Activated naive CD8-positive, alpha-beta T cell treated with anti-CD3 and anti-CD28 coated beads, Interleukin-2, amount 10 ng/mL, durations not matched to agents 7 days and 5 days (primary cell): ENCODE measurements at places on chromosomes 3 and 15. TPM values are rescaled to one million over a fixed set of nuclear protein-coding genes. Genes with fewer than 3 reads are reported as not detected.

Gene FETUB
- not detected for total RNA-seq

Gene COL6A5
- not detected for total RNA-seq

Gene GRM2
- total RNA-seq = 1.4 TPM

Gene ABHD17C
- 1.6 TPM for total RNA-seq

Gene KLF15
- 0.11 TPM for total RNA-seq

Gene CAMKV
- not detected for total RNA-seq

Gene TUBGCP5
- 20.4 TPM for total RNA-seq

Gene LRTM1
- not detected for total RNA-seq

Gene LHFPL4
- total RNA-seq = not detected

Gene PRR23C
- total RNA-seq = not detected

- DNase-seq = no peak
Measured at GRCh38 chr3:52973806-52974205, 72.1 kb downstream of the SFMBT1 start.

DNA sequence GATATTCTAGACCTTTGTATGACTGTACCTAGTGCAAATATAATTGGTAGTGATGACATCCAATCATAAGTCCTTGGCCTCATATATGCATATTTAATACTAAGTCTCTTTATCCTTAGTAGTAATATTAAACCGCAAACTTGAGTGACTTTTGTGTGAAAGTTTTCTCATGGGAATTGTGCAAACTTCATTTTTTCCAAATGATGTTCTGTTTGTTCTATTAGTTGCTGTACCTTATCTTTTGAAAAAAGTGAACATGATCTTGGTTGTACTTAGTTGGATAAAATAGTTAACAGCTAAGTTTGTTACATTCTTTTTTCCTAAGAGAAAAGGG, 43.2 kb downstream of the TMEM45A start:
- DNase-seq = no peak

DNA sequence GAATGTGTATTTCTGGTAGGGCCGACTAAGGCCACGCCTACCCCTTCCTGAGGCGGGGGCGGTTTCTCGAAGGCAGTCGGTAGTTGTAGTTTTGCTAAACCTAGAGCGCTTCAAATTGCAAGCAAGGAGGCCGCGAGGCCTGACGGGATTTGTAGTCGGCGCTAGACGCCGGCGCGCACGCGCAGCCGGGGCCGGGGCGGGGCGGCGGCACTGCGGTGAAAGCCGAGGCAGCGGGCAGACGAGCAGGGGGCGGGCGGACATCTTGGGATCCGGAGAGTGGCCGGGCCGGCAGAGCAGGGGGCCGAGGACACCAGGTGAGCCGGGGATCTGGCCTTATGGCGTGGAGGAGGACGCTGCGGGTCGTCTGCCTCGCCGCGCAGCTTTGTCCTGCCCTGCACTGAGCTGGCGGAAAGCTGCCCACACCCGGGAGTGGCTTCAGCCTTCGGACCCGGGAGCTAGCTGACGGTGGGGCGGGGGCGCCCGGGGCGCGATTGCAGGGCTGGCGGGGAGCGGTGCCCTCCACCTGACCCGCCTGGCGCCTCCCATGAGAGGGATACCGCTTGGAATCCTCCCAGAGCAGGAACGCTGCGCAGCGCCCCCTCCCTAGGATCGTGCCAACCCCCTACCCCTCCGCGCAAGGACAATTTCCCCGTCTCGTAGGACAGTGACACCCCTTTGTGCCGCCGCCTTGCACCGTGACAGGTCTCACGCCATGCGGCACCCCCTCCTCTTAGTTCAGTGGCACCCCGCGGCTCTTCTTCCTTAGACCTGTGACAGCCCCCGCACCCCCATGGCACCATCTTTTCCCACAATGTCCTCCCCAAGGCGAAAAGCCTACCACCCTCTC, at the start of gene AP2M1:
TSS of gene AP2M1 (plus strand) at position 210 of the 847 bp plus-strand sequence. CDS start 2,139 bp downstream, outside the sequence.
- peak; percentile 98 for DNase-seq

GRCh38 chr3:155411500-155412223, 118.2 kb upstream of the STRIT1 start:
- no peak for DNase-seq

GRCh38 chr3:155852341-155852740, 1.9 kb downstream of the SLC33A1 start:
- no peak for DNase-seq

- DNase-seq = no peak
Measured at GRCh38 chr3:177776661-177777101, 579.4 kb upstream of the TBL1XR1 start.

DNA sequence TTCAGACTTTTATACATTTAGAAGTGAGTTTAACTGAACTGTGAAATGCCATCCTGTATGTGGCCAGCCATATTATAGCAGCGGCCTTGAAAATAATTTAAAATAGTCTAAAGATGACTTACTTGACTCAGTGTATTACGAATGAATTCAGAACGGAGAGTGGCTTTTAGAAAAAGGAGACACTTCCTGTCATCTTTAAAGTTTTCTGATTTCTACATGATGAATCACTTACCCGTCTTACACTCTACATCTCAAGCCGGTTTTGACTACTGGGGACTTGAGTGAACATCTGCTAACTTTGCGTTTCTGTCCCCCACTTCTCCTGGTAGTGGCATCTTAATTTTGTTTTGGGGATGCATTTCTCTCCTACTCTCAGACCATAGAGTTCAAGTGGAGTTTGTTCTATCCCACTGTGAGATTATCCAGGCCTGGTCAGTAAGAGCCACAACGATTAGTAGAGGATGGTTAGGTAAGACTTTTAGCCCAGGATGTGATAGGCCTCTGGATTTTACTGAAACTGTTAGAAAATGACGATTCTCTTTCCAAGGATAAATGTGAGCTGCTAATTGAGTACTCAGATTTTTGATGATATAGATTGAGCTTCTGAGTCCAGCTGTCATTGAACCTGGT, 175.4 kb upstream of the CADPS start:
- DNase-seq = no peak

DNA sequence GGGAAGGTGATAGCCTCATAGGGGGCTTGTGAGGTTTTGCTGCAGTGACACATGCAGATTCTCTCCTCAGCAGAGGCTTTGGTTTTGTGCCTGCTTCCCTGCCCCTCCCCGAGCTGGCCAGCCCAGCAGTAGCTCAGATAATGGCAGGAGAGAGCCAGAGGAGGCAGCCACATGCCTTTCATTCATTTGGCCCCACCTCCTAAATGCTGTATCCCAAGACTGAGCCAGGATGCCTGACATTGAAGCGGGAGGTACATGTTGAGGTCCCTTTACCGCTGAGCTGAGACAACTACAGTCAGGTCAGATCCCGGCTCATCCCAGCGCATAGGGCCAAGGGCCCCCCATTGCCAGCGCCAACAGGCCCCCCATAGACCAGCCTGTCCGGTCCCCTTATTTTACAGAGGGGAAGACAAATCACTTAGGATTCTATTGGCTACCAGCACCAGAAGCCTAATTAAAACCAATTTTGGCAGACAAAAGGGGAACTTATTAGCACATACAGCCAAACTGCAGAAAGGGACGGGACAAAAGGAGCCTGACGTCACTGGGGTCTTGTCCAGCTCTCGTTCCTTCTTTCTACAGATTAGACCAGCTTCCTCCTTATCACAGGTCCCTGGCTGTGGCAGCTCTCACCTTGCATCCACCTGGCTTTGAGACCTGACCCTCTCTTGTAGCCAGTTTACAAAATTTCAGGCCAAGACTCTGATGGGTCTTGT, 12.1 kb upstream of the POLG start:
- no peak for DNase-seq

DNA sequence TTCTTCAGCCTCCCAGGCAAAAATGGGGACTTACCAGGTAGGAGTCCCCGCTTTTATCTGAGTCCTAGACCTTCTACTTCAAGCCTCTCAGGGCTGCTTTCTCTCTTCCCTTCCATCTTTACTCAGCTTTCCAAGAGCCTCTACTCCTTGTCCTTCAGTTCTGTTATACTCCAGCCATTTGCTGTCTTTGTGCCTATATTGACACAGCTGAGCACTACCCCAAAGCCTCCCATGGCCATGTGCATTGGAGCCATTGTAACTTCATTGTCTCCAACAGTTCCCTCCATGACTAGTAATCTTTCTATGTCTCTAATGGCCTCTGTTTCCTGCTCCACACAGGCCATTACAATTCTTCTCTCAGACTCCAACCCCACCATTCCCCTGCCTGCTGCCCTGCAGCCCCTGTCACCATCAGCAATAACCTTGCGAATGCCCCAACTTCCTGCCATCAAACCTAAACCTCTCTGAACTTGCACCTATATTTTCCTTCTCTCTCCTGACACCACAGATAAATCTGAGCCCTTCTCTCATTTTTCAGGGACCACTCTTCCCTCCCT, 77.9 kb upstream of the ADPGK start:
- no peak for DNase-seq

- no peak for DNase-seq
Measured at GRCh38 chr3:187746442-187747281, 1.4 kb upstream of the BCL6 start.

DNA sequence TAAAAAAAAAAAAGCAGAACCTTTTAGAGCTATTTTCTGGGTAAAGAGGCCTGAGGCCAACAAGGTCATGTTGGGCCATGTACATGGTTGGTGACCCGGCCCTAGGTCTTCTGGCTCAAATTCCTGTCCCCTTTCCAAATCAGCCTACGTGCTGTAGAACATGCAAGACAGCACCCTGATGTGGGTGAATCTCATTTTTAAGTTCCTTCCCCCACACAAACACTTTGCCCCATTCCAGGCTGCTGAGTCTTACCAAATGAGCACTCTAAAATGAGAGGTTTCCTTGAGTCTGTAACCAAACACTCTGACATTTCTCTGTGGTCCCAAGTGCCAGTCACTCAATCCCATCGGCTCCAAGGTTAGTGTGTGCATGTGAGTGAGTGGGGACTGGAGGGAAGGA, 9.4 kb downstream of the BCL6 start:
- no peak for DNase-seq

DNA sequence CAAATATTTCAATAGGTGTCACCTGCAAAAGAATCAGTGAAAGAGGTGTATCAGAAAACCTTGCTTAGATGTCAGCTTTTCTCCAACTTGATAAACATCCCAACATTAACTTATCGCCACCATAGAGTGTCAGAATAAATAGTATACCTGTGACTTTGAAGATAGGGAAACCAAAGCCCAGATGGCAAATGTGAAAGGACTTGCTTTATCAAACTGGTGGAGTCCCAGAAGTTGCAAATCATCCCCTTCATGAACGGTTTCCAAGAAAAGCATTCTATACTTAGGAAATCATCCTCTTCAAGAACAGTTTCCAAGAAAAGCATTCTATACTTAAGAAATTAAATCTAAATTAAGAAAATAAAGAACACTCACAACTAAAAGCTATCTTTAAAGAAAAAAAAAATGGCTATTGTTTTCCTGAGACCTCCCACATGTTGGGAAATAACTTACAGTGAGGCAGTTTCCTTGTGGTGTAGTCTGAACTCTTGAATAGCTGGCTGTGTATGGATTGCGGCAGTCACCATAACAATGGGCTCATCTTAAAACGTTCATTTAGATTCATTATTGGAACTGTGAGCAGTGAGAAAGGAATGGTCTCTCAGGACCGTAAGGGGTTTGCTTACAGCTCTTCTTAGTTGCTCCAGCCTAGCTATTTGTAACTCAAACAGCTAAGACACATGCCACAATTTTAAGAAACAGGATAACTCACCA, 56.5 kb downstream of the GHSR start:
- no peak for DNase-seq

DNA sequence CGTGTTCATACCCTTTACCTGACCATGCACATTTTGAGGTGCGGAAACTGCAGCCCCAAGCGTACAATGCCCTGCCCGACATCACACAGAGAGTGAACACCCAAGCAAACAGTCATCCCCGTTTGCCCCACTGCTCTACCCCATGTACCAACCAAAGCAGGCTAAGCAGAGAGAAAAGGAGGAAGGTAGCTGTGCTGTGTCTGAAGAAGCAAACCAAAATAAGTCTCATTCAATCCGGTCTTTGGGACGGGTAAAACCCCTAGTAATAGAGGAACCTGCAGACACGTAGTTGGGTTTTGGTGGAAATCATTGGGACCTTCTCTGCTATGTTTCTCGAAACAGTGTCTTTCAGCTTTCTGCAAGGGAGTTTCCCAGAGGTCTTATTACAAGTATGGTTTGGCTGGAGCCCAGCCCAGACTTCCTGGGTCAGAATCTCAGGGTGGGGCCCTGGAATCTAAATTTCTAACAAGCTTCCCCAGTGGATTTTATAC, 164.6 kb upstream of the HES1 start:
- DNase-seq = no peak

DNA sequence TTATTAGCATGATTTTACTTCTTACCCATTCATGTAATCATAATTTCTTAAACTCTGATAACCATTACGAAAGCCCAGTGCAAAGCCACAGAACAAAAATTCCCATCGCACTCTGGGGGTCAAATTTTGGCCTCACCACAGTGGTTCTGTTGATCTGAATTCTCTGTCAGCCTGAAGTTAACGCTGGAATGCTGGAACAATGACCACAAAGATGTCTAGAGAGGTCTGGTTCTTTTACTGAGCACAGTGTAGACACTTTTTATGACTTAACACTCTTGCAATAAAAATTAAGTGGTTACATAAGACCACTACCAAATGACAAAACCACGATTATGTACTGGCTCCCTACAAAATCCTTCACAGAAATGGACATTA, 94.7 kb downstream of the PDZRN3 start:
- DNase-seq = no peak

- peak; percentile 82 for DNase-seq
Measured at GRCh38 chr3:72738752-72739530, 109.3 kb downstream of the SHQ1 start.

- DNase-seq = no peak
Measured at GRCh38 chr3:35335703-35336102, 303.6 kb upstream of the ARPP21 start.

DNA sequence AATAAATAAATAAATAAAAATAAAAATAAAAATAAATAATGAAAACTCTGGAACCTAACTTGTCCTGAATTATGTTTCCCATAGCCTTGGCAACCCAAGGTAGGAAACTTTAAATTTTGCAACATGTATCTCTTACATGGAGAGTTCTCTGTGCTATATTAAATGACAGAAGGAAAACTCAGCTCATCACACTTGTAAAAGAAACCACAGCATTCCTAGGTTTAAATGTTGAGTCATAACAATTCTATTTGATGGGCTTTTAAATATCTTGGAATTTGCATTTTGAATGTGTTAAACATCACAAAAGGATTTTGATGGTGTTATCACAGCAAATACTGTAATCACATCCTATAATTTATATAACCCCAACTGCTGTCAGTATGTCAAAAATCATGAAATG, 144.2 kb downstream of the LRTM1 start:
- DNase-seq = no peak

- DNase-seq = no peak
Measured at GRCh38 chr3:30664884-30665283, 58.5 kb downstream of the TGFBR2 start.

- no peak for DNase-seq
Measured at GRCh38 chr3:40306336-40306735, 3.2 kb upstream of the EIF1B start.

GRCh38 chr3:47578119-47578632, 489 bp downstream of the CSPG5 start:
- DNase-seq = peak; percentile 67

- no peak for DNase-seq
Measured at GRCh38 chr3:51963951-51964451, 3.3 kb downstream of the PCBP4 start.

DNA sequence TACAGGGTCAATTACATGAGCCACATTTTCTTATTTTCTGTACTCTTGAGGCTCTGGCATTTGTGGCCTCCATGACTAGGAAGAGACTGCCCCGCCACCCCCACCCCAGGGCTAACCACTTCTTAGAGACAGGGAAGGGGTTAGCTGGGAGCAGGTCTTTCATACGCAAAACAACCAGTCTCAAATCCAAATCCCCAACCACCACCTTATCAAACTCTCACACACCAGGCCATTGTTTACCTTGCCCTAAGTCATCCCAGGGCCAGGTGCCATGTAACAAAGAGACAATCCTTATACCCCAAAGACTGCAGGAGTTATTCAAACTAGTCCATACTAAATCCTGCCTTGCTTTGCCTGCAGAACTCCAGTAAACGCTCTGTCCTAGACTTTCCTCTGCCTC, 77.8 kb downstream of the B3GNT5 start:
- DNase-seq = no peak
